ENCODE measurements at places on chromosomes 12 and 14.

DNA sequence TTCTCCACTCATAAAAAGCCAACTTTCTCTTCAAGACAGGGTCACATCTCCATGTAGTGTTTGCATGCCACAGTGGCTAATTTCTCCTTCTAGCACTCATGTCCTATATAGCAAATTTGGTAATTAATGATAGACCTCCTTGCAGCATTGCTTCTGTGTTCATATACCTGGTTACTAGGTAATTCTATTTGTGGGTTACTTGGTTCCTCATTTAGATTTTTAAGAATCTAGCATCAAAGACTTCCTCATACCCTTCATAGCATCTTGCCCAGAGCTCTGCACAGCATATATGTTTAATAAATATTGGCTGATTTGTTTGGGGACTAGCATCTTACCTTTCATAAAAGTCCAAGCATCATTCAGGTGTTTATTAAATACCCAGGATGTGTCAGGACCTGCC, 152.1 kb downstream of the DUSP6 start:
- no peak for DNase-seq

DNA sequence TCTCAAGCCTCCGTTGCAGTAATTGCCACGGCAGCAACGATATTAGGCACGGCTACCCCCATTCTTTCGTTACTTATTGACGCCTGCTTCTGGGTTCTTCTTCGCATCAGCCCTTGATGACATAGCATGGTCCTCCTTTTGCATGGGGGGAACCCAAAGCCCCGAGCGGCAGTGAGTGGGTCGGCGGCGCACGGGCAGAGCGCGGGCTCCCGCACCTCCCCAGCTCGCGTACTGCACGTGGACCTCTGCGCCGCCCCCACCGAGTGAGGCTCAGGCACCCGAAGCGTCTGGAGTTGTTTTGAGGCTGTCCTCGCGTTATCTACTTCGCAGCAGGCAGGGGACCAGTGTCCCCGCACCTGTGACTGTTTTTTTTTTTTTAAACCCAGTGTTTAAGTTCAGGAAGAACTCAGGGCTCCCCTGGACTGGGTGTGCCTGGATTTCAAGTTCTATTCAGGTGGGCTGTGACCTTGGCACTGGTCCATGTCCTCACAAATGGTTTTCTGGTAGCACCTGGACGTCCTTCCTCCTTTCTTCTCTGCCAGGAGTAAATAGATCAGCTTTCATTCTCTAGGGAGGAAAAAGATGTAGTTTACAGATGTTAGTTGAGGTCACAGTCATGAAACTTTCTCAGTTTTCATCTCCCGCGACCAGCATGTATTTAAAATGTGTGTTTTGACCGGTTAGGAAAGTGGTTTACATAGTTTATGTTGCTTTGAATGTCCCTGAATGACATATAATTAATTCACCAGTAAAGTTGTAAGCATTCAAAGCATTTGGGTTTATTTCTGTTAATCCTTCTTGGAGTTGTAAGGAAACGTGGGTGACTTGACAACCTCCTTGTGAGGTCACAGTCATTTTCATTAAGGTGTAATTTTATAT, 1.4 kb upstream of the FOXN4 start:
- DNase-seq: no peak

DNA sequence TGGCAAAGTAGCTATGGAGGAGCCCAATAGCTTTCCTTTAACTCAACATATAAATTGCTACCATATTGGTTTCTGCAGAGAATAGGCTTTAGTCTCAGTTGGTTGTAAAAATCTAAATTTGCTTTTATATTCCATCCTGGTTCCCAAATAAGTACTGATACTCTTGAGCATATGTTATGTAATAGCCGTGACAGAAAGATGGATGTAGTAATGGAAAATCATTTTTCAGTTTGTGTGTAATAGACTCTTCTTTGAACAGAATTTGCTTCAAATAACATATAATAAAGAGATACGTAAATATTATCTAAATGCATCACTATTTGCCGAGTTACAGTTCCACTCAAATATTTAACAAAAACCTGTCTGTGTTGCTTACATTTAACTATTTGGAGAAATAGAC, 271.6 kb downstream of the LRFN5 start:
- DNase-seq: no peak

GRCh38 chr12:62886796-62887195, 48.2 kb downstream of the PPM1H start:
- no peak for DNase-seq

DNA sequence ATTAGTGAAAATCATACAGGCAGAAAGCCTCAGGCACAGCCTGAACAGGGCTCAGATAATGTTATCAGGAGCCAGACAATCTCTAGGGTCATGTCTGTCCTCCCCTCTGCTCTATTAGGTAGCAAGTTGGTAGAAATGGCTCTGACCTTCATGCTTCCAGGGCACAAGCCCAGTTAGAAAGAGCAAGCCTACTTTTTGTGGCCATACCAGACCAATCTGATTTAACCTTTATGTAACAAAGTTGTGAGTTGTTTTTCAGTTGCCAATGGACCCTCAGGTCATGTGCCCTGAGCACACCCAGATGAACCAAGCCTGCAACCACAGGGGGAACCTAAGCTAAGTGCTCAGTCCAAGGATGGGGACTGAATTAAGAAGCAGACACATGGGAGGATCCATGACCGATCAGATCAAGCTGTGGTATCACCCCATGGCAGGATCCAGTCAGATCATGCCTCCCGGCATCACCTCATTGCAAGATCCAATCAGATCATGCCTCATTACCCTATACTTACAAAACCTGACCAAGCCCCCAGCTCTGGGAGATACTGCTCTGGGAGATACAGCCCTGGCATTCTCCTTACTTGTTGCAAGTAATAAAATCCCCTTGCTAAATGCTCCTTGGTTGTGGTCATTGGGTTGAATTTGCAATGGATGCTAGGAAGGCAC, 18.8 kb upstream of the HIGD1C start:
- no peak for DNase-seq

- no peak for DNase-seq
Observed at GRCh38 chr12:44100264-44100663, 264.4 kb downstream of the TMEM117 start.

GRCh38 chr14:85529803-85530574, at the start of gene FLRT2:
Gene FLRT2 (plus strand): TSS chr14:85530144. CDS start chr14:85621515, 91,371 bp downstream.
- DNase-seq: no peak

- no peak for DNase-seq
Observed at GRCh38 chr12:71162832-71163763, 5.3 kb upstream of the TSPAN8 start.

- no peak for DNase-seq
Observed at GRCh38 chr12:60120199-60120598, 524.4 kb downstream of the SLC16A7 start.

DNA sequence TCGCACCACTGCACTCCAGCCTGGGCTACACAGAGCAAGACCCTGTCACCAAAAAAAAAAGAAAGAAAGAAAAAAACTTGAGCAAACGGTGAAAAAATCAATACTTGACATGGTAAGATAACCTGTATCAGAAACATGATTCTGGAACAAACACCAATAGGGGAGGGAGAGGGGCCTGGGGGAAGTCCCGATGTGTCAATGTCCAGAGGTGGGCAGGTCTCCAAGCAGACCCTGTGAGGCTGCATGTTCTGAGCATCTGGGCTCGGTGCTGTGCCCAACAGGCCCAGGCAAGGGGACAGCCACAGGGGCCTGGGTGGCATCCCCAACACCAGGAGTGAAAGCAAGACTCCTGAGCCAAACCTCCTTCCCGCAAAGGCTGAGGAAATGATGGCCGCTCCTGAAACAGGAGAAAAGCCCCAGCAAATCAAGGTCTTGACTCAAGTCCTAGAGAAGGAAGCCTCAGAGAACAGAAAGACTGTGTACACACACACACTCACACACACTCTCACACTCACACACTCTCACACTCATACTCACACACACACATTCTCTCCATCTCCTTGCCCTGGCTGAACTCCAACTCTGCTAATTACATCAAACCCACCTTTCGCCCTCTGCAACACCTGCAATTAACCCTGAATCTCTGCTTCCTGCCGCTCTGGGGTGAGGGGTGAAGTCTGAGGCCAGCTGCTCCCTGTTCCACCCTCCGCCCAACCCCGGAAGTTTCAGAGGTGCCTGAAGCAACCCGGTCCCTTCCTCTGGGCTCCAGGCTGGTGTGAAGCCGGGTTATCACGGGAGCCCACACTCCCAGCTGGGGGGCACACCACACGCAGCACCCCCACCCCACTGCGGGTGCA, 20.4 kb downstream of the CCDC88C start:
- peak; percentile 33 for DNase-seq

- DNase-seq: no peak
Observed at GRCh38 chr14:22668417-22668816, 24.3 kb upstream of the OR6J1 start.

DNA sequence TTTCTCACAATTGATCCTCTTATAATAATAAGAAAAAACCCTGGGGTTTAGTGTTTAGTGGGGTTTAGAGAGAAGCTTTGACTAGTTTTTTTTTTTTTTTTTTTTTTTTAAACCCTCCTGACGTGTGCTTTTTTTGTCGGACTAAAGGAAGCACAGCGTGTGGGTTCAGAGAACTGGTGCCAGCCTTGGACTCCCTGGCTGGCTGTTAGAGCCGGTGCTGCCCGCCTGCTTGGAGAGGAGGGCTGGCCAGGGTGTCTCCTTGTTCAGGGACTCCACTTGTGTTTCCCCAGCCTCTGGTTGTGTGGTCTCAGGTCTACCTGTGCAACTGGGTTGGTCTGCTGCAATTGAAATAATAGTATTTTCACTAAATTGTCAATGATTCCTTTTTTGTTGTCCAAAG, 54.1 kb upstream of the ASPG start:
- no peak for DNase-seq

GRCh38 chr14:94571950-94572349, 9.3 kb upstream of the SERPINA5 start:
- no peak for DNase-seq

DNA sequence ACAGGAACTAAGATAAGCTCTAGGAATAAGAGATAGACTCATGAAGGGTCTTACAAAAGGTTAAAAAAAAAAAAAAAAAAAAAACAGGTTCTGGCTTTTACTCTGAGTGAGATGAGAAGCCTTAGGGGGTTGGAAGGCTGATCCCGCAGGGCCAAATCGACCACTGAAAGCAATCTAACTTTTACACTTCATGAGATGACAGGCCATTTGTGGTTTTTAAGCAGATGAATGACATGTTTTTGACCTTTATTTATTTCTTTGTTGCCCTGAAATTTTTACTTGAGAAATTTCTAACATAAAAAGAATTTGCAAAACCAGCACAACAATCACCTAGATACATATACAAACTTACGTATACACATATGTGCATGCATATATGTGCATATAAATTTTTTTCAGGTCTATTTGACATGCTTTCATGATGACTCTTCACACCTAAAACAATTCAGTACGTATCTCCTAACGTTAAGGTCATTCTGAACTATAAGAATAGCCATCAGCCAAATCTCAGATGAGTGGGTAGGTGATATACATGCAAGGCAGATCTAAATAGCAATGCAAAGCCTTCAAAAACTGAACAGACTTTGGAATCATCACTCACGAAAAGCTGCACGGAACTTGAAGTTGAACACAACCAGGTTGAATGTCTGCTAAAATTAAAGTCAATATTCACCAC, 87.0 kb downstream of the R3HDM2 start:
- DNase-seq: no peak

- DNase-seq: no peak
Observed at GRCh38 chr12:21336656-21337055, 1.9 kb upstream of the SLCO1A2 start.

GRCh38 chr12:70644861-70645260, 7.6 kb upstream of the PTPRB start:
- no peak for DNase-seq

DNA sequence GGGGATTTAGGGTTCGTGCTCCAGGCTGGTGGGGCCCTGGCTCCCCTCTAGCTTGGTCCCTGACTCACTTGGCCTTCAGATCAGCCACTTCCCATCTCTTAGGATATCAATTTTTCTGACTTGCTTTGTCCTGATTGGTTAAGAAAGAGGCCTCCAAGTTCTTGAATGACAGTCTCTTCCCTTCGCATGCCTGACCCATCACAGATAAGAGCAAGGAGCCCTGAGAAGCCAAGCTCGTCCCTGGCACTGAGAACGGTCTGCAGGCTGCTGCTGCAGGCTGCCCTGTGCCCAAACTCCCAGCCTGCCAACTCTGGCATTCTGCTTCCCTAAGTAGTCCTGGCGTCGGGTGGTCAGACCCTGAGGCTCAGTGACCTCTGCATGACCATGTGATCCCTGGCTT, 794 bp upstream of the LRTM2 start:
- no peak for DNase-seq

GRCh38 chr14:55271572-55272298, 514 bp downstream of the FBXO34 start:
- peak; percentile 31 for DNase-seq

- DNase-seq: peak; percentile 90
Observed at GRCh38 chr12:9813821-9814798, 13.2 kb upstream of the KLRF1 start.

DNA sequence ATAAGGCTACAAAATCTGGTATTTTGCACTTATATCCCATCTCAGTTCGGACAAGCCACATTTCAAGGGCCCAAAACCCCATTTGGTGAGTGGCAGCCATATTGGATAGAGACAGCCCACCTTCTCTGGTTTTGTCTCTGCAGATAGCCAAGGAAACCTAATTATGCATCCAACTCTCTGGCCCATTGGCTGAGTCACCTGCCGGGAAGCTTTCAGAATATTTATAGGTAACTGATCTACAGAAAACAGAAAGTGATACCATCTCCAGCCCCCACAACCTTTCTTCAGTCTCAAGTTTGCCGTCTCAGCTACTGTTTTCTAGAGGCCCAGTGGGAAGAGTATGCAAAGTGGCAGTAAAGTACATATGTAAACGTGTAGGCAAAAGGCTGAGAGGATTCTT, 33.7 kb upstream of the PPP1CC start:
- peak; percentile 17 for DNase-seq

- no peak for DNase-seq
Observed at GRCh38 chr14:64845878-64846277, 33.8 kb downstream of the SPTB start.

DNA sequence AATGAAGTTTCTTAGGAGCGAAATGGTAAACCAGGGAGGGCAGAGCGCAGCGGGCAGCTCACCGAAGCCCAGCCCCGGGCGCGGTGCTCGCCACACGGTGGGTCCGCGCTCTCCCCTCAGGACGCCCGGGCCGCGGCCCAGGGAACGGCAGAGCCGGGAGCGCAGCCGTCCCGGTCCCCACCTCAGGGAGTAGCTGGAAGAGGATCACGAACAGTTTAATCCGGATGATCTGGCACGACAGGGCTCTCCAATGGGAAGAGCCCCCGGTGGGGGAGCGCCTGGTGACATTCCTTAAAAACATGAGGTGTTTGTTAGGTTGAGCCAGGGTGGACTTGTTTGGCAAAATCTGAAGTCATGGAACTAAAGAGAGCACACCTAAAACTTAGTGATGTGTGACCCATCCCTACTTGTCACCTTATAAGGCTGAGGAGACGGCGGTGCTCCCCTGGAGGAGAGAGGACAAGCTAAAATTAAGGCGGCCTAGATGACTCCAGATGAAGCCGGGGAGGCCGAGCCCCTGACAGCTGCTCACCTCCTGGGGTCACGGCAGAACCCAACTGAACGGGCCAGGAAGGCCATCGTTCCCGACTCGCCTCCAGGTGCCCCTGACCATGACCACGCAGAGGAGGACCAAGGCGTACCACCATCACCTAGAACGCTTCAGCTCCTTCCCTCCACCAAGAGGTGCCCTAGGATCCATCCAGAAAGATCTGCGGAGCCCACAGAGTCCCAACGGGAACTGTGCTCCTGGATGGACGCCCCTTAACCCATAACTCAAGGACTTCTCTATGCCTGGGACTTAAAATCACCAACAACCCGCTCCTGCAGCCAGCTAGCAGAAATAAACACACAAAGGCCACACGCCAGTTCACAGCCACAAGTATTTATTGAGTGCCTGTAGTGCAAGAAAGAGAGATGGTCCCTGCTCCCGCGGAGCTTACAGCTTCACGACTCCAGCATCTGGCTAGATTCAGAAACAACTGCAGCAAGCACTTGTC, 866 bp upstream of the PITPNM2 start:
- DNase-seq: no peak

- no peak for DNase-seq
Observed at GRCh38 chr12:41365653-41366171, 177.6 kb downstream of the PDZRN4 start.
